Fibroblast of the conjunctiva (primary cell): ENCODE measurements at places on chromosomes 12 and 14.

GRCh38 chr12:5872745-5873144 lies 72.3 kb downstream of the ANO2 start:
- DNase-seq, result no peak

- DNase-seq, result no peak
Observed at GRCh38 chr14:33335366-33335765, 396.7 kb downstream of the NPAS3 start.

- DNase-seq, result peak; percentile 78
Observed at GRCh38 chr12:123115409-123116121, 35.3 kb downstream of the PITPNM2 start.

- no peak for DNase-seq
Observed at GRCh38 chr12:117820216-117820907, 148.4 kb downstream of the KSR2 start.

DNA sequence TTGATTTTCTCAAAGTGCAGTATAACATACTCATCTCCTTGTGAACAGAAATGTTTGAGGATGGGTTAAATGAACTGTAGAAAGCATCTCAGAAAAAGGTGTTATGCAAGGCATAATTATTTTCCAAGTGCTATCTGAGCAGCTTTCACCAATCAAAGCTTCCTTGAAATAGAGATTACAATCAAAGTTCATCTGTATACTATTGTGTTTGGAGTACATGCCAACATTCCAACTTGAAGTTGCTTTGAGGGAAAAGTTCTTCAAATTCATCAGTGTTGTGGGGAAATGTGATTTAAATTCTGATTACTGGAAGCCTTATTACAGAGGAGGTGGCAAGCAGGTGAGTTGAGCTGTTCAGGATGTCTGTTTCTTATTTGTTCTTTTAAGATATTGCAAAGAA lies 68.2 kb downstream of the TMTC2 start:
- no peak for DNase-seq

GRCh38 chr14:21267431-21267845 lies 1.8 kb downstream of the HNRNPC start:
- DNase-seq, result no peak

- DNase-seq, result peak; percentile 4
Observed at GRCh38 chr12:85951823-85952222, 77.7 kb downstream of the NTS start.

- DNase-seq, result no peak
Observed at GRCh38 chr12:76003355-76003638, 28.3 kb downstream of the PHLDA1 start.

DNA sequence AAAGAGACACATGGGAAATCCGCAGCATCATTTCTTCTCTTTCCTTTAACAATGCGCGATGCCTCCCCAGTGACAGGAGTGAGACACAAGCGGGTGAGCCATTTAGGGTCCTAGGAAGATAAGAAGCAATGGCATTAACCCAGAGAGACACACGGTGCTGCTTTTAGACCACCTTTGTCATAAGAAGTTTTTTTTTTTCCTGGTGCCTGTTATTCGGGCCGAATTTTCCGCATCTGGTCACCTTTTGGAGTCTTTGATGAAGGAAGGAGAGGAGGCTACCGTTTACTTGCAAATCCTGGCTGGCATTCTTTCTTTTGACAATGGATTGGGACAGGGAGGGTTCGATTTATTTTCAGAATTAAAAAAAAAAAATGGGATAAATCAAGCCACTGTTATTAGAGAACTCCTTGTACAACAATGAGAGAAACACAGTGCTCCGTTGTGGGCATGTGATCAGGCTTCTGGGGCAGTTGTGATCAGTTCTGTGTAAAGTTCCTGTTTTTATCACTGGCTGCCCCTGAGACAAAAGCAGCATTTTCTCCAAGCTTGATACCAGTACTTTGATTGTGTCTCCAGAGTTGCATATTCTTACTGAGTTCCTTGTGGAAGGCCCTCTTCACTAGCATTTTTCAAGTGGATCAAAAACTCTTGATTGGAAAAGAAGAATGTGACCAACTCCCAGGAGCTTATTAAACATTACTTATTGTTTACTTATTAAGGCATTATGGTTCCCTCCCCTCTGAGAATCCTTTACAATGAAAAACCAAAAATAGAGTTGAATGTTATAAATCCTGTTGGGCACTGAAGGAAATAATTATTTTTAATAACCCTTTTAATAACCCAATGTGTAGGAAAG lies 1.1 kb downstream of the DIP2B start:
- DNase-seq, result no peak

DNA sequence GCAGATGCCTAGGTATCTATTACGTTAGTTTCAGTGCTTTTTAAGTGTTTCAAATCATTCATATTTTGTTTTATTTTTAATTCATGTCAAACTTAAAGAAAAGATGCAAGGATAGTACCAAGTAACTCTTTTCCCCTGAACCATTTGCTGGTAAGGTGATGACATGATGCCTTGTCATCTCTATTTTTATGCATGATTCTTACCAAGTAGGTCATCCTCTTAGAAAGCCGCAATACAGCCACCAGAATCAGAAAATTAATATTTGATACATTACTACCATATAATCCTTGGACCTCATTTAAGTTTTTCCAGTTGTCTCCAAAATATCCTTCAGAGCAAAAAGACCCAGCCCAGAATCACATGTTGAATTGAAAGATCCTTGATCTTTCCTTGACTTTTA lies 22.3 kb downstream of the ATP5MC2 start:
- no peak for DNase-seq

- DNase-seq, result no peak
Observed at GRCh38 chr12:124040737-124041136, 67.7 kb downstream of the ZNF664 start.

DNA sequence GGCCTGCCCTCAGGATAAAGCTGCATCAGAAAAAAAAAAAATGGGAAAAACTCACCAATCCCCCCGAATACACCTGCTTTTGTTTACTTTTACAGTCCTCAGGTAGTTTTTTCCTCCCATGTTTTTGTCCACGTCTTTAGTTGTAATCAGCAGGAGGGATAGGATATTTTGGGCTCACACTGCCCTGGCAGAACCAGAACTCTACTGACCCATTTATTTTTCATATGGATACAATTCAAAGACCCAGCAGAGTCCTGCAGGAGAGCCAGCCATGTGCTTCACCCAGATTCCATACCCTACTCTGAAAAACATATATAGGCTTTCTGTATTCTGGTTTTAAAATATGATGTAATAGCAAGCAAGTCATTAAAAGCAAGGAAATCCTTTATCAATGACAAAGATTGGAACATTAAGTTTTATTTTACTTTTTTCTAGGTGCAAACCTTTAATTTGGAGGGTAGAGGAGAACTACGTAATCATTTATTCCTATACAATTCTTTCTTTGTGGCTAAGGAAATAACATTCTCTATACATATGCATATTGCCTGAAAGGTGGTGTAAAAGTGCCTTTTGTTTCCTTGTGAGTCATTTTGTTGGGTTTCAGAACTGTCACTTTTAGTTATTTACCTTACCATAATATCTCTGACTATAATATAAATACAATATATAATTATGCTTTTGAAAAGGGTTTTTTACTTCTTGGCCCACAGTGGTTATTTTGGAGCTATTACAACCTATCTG lies 19.1 kb downstream of the DACT1 start:
- no peak for DNase-seq

- no peak for DNase-seq
Observed at GRCh38 chr14:64693810-64694165, 10.4 kb upstream of the PLEKHG3 start.

GRCh38 chr12:109535863-109536250 lies 37.4 kb downstream of the MMAB start:
- DNase-seq, result no peak

DNA sequence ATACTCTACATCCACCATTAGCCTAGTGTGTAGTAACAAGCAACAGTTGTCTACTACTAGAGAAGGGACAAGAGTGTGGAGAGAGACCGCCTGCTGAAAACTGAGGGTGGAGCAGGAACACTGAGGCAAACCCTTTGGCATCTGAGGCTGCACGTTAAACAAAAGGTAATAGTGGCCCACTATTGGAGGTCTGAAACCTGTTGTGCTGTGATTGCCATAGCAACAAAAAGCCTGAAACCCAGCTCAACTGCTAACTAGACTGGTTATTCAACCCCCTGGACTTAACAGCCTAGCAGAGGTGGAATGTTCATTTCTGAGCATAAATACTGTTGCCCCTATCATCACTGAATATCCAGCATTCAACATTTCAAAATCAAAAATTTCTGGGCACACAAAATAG lies 43.0 kb downstream of the PPP4R4 start:
- no peak for DNase-seq

DNA sequence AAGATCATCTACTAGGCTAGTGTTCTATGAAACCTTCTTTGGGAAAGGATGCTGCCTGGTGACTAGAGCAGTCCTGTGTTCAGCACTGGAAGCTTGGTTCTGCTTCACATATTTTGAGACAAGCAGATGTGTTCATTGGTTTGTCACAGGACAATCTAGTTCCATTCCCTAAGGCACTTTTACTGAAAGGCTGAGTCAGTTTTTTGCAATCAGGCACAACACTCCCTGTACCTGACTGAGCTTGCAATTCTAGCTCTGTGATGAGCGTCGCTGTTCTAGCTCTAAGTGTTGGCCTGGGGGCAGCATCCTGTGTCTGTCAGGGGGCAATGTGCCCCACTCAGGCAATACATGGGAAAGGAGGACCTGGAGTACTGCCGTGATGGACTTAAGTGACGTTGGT lies 144.4 kb downstream of the CAND1 start:
- DNase-seq, result no peak

- no peak for DNase-seq
Observed at GRCh38 chr12:3216726-3217682, 139.8 kb downstream of the TSPAN9 start.
